ENCODE measurements at places on chromosomes 12 and 14. TPM values are rescaled to one million over a fixed set of nuclear protein-coding genes. Genes with fewer than 3 reads are reported as not detected.

DDN gene
- not detected for total RNA-seq

LRRC43 gene
- 6.4 TPM for total RNA-seq

DNA sequence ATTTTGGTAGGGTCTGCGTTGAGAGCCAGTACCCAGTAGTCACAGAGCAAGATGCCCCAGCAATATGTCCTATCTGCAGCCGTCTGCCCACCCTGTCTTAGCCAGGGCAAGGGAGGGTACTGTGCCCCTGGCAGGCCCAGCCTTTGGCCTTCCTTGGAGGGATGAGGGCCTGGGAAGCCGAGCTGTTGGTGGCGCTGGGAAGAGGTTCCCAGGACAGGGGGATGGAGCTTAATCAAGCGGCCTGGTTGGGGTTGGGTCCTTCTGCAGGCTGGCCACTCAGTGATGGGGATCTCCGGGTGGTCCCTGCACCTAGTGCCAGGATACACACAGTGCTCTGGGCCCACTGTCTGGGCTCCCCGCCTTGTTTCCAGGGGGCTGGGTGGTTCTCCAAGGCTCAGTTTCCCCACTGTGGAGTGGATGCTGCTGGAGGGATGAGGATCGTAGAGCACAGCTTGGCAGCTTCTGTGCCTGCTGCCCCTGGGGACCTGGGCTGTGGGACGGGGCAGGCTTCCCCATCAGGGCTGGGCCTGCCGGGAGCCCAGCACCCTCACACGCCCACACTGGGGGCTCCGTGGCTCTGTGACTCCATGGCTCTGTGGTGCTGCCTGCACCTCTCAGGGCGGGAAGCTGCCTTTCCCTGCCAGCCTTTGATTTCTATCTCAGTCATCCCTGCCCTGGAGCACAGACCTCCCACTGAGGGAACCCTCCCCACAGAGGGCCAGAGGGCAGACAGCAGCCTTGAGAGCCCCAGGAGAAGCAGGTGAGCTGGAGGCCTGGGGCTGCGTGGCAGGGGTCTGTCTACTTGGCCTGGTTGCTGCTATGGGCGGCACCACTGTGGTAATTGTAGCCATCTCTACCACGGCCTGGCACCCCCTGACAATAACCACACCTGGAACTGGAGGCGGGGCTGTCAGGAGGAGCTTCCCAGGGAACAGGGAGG lies 357.0 kb downstream of the TMEM121 start:
- no peak overlapping the region for H3K27ac ChIP-seq
- H3K27me3 ChIP-seq = no peaks in the 10 kb centered on the region
- no peak for DNase-seq
- H3K4me3 ChIP-seq = no peak overlapping the region
- no peaks in the 10 kb centered on the region for H3K36me3 ChIP-seq
- no peaks in the 10 kb centered on the region for H3K4me1 ChIP-seq

- no peaks in the 10 kb centered on the region for H3K4me1 ChIP-seq
- DNase-seq = no peak
- H3K27me3 ChIP-seq = no peaks in the 10 kb centered on the region
- peaks cover 20% of the 10 kb centered on the region for H3K36me3 ChIP-seq
- no peak overlapping the region for H3K27ac ChIP-seq
These were observed 35.9 kb downstream of the LRCOL1 start for GRCh38 chr12:132574271-132574996.

DNA sequence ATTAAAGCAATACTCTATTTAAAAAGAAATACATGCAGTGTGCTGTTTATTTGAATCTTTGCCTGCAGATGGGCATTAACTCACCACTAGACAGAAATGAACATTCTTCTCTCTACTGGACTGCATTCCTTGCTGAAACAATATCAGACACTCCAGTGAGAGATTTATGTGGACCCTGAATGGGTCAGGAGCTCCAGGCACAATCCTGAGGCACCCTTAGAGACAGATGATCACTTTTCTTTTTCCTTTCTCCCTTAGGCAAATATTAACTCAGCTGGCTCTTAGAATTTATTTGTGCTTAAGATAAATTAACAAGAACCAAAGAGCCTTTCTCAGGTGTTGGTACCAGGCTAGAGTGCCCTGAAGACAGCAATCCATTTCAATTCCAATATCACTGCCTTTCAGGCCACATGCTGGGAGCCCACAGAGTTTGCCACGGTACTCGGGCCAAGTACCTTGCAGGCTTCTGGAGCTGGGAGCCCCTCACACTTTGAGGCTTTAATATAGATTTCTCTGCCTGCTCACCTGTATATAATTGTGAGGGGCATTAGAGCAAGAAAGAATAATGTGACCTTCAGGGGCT lies 173.0 kb downstream of the EMP1 start:
- no peaks in the 10 kb centered on the region for H3K27me3 ChIP-seq
- no peak for DNase-seq
- H3K4me3 ChIP-seq = no peak overlapping the region
- no peak overlapping the region for H3K27ac ChIP-seq
- H3K36me3 ChIP-seq = no peaks in the 10 kb centered on the region
- H3K4me1 ChIP-seq = no peaks in the 10 kb centered on the region
